ENCODE measurements at places on chromosomes 2 and 18.

- no peak for DNase-seq
These were observed 69.8 kb downstream of the CCBE1 start for GRCh38 chr18:59627414-59627813.

- DNase-seq, result peak; percentile 89
These were observed 3.1 kb upstream of the GMPPA start for GRCh38 chr2:219495531-219496122.

- DNase-seq, result no peak
These were observed 256.4 kb downstream of the MEIS1 start for GRCh38 chr2:66691031-66691965.

DNA sequence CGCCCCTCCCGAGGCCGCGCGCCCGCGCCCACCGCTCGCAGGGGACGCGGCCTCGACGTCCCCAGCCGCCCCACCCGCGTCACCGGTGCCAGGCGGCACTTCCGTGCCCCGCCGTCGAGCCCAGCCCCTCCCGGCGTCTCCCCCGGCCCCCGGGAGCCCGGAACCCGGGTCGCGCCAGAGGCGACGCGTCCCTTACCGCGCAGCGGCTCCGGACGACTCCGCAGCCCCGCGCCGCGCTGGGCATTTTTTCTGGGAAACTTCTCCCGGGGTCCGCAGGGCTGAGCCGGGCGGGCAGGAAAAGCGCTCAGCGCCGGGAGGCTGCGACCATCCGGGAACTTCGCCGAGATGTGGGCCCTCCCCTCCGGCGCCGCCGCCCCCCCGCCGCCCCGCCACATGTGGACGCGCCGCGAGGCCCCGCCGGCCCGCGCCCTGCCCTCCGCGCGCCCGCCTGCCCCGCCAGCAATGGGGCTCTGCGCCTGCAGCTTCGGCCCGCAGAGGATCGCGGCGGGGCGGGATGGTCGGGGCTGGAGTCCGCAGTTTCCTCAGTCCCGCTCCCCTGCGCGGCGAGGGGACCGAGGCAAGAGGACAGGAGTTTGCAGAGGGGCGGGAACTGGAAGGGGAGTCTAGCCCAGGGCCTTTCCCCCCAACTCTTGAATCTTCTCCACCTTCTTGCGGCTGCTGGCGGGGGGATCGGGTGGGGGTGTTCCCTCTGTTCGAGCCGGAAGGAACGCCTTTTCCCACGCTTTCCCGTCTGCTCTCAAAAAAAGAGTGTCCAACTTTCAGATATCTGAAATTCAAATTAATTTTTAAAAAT, 81.5 kb downstream of the CHRNA1 start:
- DNase-seq, result peak; percentile 46

DNA sequence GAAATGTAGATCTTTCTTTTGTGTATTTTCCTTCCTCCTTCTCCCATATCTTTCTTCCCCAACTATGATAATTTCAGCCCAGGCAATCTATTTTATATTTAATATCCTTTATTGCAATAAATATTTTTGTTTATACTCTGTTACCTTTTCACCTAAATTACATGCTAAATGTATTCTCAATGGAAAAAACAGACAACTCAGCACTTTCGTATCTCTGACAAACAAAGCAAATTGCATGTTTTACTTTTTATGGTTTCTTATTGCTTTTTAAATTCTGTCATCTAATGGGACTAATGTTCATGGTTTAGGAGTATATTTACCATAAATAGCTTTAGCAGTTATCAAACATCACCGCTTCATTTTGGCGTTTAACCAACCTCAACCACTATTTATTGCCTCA, 74.0 kb downstream of the LRP1B start:
- no peak for DNase-seq

DNA sequence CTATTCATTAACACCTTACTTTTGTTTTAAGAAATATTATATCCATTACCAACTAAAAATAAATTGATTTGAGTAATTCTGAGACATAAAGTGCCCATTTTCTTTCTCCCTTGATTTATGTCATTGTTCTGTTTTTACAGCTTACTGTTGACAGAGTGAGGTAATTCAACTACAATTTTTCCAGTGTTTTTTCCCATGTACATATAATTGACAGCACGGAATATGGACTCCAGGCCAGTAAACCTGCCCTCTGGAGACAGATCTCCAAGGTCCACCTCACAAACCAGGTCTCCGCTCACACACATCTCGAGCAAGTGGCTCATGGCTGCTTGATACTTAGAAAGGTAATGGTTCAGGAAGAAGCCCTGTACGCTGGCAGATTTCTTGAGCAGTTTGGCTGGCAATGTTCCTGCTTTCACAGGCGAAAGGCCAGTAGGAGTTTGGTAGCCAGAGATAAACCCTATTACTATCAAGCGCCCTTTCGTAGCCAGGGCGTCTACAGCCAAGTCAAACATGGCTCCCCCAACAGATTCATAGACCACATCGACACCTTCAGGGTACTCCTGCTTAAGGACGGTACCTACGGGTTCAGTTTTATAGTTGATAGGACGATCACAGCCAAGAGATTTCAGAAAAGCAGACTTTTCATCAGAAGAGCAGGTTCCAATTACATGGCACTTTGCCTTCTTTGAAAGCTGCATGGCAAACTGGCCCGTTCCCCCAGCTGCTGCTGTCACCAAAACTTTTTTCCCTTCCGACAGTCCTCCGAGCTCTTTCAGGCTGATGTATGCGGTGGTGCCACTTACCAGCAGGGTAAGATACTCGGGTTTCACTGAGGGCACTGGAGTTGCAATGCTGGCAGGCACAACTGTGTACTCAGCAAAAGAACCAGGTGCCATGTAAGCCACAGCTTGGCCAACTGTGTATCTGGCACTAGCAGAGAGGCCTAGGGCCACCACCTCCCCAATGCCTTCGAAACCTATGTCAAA, 7.4 kb downstream of the PTGR3 start:
- peak; percentile 27 for DNase-seq

DNA sequence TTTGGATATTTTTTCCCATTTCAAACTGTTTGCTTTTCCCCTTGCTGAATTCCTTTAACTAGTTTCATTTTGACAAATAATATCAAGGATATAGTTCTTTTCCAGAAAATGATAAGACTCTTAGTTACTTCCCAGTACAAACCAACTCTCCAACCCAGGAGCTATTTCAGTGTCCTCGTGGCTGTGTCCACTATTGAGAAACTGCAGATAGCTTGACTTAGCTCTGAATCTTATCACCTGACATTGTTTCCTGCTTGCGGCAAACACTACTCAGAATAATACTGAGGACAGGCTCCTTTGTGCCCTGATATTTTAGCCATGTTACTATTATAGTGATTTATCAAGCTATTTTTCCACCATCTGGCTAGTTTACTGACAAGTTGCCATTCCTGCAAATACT, 74.6 kb downstream of the KLF7 start:
- DNase-seq, result peak; percentile 46

- DNase-seq, result peak; percentile 58
These were observed 214.6 kb downstream of the SETBP1 start for GRCh38 chr18:44895176-44895798.

DNA sequence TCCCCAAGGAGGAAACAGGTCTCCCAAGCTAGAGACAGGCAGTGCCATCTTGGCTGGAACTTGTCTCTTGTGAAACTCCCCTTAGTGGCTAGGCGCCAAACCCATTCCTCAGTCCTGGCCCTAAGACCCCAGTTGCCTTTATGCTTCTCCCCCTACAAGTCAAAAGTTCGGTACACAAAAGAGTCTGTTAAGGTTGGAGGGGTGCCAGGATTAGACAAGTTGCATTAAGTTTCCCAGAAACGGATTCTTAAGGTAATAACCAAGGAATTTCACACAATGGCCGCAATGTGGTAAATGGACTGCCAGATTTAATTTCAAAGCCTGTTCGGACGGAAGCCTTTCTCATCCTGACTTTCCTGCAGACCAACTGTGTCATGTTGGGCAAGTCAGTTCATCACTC, 80.7 kb downstream of the CCBE1 start:
- DNase-seq, result no peak

DNA sequence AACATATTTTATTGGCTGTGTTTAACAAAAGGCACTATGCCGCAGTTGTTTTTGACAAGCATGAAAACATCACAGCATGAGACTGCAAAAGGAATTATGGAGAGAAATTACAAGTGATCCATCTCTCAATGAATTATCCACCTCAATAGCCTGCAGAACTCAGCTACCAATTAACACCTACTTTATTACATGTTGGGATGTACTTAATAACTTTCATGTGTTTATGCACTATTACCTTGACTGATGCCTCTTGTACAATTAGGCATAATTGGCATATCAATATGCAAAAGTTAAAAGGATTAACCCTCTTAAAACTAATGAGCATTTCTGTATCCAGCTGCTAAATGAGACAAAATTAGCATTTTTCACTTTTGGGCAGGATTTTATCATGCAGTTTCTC, 27.8 kb downstream of the ARHGAP15 start:
- DNase-seq, result no peak

- no peak for DNase-seq
These were observed 79.0 kb downstream of the PIGN start for GRCh38 chr18:62107881-62108280.

Data from hematopoietic multipotent progenitor cell treated with erythropoietin and hydrocortisone succinate and interleukin-3 and kit ligand, for 6 days (in vitro differentiated cells).